Lung (tissue), 17 donors: ENCODE measurements at places on chromosomes 6 and 20.

DNA sequence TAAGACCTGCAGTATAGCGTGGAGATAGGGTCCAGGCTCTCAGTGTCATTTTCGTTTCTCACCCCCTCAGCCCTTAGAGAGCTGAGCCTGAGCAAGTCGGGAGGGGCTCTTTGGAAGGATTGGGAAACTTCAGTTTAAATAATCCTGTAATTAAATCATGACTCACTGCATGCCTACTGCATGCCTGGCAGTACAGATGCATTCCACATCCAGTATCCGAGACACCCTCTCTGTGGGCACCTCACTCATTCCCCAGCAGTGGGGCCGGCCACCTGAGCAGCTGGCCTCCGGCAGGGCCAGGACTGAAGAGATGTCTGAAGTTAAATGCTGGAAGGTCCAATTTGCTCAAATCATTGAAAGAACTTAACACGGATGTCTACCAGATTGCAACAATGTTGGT is 316.6 kb downstream of the THBS2 start:
- H3K4me1 ChIP-seq, result no peaks in the 10 kb centered on the region
- DNase-seq, result no peak
- peaks cover 6% of the 10 kb centered on the region for H3K27me3 ChIP-seq
- H3K36me3 ChIP-seq, result no peaks in the 10 kb centered on the region
- H3K4me3 ChIP-seq, result no peak overlapping the region
- no peak overlapping the region for H3K27ac ChIP-seq

- H3K4me3 ChIP-seq, result no peak overlapping the region
- no peaks in the 10 kb centered on the region for H3K27me3 ChIP-seq
- no peaks in the 10 kb centered on the region for H3K36me3 ChIP-seq
- DNase-seq, result peak; percentile 93
- peaks cover 9% of the 10 kb centered on the region for H3K4me1 ChIP-seq
- no peak overlapping the region for H3K27ac ChIP-seq
These were observed 41.5 kb downstream of the PLCB4 start for GRCh38 chr20:9110365-9110764.

DNA sequence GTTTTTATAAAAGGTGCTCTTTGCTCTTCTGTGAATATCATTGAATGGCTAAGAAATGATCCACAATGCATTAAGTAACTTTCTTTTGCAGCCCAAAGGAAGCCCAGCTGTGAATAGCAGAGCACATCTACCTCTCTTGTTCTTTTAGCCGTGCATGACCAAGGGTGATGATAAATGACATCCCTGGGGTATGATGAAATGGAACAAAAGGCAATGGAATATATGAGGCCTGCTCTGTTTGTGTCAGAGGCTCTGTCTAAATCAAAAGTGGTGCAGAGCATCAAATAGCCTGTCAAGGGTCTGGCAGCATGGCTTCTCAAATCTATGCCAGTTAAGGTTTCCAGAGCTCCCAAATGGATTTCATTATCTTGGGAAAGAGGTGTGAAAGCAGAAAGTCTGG is 362.6 kb upstream of the RNF217 start:
- H3K36me3 ChIP-seq, result no peaks in the 10 kb centered on the region
- no peak for DNase-seq
- H3K4me1 ChIP-seq, result no peaks in the 10 kb centered on the region
- no peaks in the 10 kb centered on the region for H3K27me3 ChIP-seq
- H3K27ac ChIP-seq, result no peak overlapping the region

DNA sequence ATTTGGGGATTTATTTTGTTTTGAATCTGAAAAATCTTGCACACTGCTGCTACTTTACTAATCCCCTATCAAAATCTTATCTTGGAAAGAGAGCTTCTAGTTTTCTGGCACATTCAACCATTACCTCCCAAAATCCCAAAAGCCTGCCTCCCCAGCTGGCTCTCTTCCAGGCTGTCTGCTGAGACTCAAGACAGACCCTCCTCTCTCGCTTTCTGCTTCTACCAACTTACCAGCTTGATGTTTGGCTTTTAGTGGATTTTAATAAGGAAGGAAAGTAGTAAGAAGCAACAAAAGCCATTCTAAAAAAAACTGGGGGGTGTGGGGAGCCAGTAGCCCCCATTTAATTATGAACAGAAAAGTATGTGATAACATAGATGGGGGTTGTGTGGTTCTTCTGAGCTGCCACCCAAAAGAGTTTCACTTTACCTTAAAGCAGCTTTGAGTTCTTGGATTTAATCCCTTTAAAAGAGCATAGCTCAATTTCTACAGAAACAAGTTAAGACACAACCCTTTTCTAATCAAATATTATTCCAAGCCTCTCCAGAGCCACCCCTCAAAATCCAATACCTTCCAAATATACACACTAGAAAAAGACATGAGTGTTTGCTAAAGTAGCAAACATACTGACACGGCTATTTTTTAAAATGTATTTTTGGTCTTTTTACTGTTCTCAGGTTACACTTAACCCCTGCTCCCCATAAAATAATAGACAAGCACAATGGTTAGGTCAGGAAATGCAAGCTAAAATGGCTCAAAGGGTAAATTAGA is 71.7 kb downstream of the ATP9A start:
- H3K4me3 ChIP-seq, result no peak overlapping the region
- peaks cover 3% of the 10 kb centered on the region for H3K4me1 ChIP-seq
- H3K27ac ChIP-seq, result no peak overlapping the region
- DNase-seq, result peak; percentile 83
- H3K36me3 ChIP-seq, result peaks cover 6% of the 10 kb centered on the region

GRCh38 chr6:117008618-117009017 is 131.6 kb downstream of the RFX6 start:
- H3K4me3 ChIP-seq, result no peak overlapping the region
- H3K36me3 ChIP-seq, result no peaks in the 10 kb centered on the region
- H3K27me3 ChIP-seq, result no peaks in the 10 kb centered on the region
- H3K27ac ChIP-seq, result no peak overlapping the region
- no peak for DNase-seq

DNA sequence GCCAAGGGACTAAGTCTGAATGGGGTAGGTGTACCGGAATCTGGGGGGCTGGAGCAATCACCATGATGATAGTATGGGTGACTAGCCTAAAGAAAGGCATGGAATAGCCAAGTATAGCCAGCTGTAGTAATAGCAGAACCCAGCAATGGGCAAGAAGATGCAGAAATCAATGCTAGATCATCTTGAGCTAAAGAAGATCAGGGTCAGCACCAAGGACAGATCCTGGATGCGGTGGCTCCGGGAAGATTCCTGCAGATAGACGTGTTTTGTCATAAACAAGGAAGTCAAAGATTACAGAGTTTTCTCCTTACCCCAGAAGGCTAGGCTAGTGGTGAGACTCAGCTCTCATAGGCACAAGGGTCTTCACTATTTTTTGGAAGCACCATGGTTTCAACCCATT is 561.6 kb upstream of the CHD6 start:
- H3K4me1 ChIP-seq, result no peaks in the 10 kb centered on the region
- H3K36me3 ChIP-seq, result no peaks in the 10 kb centered on the region
- peak; percentile 79 for DNase-seq
- no peaks in the 10 kb centered on the region for H3K27me3 ChIP-seq
- no peak overlapping the region for H3K27ac ChIP-seq
